Activated naive CD4-positive, alpha-beta T cell (primary cell): ENCODE measurements at places on chromosomes 3 and 15.

DNA sequence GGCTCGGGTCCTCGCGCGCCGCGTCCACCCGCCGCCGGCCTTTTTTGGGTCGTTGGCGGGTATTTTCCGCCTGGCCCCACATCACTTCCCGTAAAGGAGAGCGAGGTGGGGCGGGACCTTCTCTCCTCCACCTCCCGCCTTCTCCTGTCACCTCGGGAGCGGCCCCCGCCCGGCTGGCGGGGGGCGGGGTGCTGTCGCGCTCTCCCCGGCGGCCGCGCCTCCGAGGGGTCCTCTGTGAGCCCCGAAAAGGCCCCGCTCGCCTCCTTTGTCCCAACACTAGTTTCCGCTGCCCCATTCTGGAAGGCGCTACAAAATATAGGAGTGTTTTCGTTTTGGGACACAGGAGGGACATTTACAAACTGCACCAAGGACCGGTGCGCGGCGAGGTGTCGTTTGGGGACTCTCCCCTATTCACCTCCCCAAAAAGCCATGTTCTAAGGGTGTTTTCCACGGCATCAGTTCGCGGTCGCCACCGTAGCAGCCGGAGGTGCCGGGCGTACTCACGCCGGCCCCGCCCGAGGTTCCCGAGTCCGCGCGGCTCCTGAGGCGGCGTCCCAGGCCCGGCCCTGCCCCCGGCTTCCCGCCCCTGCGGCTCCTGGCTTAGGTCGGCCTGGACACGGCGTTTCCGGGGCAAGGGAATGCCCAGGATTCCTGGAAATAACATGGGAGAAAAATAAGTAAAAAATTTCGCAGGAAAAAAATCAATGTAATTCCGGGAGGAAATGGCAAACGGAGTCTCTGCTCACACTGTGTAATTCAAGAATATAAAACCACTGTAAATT, at the start of gene RAB27A:
RAB27A (minus strand) TSS at position 68 of the 782 bp plus-strand sequence. CDS start 54,879 bp downstream, outside the sequence.
- peak; percentile 33 for DNase-seq

GRCh38 chr3:33278163-33278562, 921 bp downstream of the FBXL2 start:
- DNase-seq: no peak

DNA sequence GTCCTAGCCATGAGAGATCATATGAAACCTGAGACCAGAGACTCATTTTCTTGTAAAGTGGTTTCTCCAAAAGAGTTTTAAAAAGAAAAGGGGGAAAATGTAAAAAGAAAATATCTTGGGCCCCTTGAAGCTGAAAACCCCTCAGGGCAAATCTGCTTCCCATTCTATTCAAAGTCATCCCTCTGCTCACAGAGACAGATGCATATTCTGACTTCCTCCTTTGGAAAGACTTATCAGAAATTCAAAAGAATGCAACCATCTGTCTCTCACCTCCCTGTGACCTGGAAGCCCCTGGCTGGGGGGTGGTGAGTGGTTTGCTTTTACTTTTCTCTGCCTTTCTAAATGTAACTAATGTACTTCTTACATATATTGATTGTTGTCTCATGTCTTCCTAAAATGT, 1154.8 kb downstream of the NSUN3 start:
- no peak for DNase-seq

- no peak for DNase-seq
Observed at GRCh38 chr3:139292192-139292591, 51.6 kb upstream of the MRPS22 start.

- DNase-seq: no peak
Observed at GRCh38 chr15:44595246-44595645, 58.3 kb downstream of the EIF3J start.

DNA sequence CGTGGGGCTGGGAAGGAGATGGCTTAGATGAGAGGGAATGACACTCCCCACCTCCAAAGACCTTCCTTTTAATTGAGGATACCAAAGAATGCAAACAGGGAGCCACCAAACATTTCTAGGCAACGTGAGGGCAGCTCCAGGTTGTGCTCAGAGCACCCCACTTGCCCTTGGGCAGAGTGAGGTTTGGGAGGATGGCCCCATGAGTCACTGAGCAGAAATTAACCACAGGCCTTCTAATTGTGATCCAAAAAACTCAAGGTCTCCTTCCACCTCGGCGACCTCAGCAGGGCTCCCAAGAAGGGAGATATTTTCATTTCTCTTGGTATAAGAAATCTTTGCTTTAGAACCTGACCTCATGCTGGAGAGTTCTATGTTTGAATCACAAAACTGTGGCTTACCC, 305.0 kb upstream of the TPM1 start:
- no peak for DNase-seq

GRCh38 chr3:40723083-40723660, 198.4 kb downstream of the ZNF621 start:
- DNase-seq: no peak

GRCh38 chr3:147267434-147267833, 138.9 kb downstream of the ZIC4 start:
- DNase-seq: no peak

GRCh38 chr3:5201536-5201935, 14.0 kb downstream of the EDEM1 start:
- DNase-seq: no peak

GRCh38 chr3:180571831-180572598, 29.9 kb upstream of the TTC14 start:
- DNase-seq: no peak

DNA sequence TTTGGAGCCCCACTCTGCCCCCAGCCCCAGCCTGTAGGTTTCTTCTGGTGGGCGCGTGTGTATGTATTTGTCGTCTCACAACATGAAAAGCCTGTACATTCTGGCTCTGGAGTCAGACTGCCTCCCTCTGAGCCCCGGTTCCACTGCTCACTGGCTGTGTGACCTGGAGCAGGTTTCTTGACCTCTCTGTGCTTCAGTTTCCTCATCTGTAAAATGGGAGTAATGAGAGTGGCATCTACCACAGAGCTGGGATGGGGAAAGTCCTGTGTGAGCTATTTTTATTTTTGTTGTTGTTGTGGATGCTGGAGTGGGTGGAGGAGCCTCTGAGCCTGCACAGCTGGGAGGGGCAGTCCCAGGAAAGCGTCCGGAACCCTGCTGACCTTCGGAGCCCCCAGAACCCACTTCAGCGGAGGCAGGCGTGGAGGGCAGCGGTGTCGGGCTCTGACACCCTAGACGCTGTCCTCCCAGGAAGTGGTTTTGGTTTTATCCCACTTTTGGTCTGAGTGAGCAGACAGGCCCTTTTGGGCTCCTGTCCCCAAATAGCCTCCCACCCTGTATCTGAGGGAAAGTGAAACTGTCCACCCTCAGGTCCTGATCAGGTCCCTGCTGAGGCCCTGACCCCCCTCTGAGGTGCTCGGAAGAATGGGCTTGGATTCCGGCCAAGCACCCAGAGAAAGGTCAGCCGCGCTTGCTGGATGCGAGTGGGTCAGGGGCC, 103.5 kb downstream of the CHSY1 start:
- DNase-seq: no peak

- no peak for DNase-seq
Observed at GRCh38 chr3:191358929-191359328, 28.6 kb upstream of the UTS2B start.

GRCh38 chr3:149215515-149215914, 6.1 kb downstream of the CP start:
- no peak for DNase-seq

- DNase-seq: peak; percentile 62
Observed at GRCh38 chr3:99875929-99876841, 58.5 kb downstream of the CMSS1 start.

- DNase-seq: no peak
Observed at GRCh38 chr3:39148435-39149058, 4.8 kb downstream of the CSRNP1 start.

DNA sequence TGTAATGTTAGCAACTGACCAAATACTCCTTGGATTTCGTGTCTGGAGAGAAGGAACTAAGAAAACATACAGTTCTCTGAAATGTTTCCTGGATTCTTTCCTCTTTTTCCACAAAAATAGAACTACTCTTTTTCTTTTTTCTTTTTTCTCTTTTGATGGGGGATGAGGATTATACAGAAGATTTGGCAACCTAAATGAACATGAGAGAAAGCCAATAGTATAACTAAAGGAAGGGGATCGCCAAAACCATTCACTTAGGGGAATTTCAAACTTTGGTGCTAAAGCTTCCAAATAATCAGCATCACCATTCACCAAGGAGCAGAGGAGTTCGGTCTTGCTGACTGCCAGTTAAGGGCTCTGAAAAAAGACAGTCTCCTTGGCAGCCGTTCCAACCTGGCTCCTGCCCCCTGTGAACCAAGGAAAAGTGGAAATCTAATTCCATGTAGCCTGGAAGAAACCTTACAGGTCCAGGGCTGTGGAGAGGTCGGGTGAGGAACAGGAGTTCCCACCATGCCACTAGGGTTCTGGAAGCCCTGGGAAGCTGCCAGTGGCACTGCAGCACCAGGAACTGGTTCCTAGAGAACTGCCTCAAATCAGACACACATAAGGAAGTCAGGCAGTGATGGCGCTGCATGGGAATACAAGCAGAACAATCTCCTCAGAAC, 176.9 kb downstream of the TNIK start:
- DNase-seq: no peak

- DNase-seq: no peak
Observed at GRCh38 chr15:68126396-68126795, 72.3 kb downstream of the PIAS1 start.
